ENCODE measurements at places on chromosomes 5 and 9.

DNA sequence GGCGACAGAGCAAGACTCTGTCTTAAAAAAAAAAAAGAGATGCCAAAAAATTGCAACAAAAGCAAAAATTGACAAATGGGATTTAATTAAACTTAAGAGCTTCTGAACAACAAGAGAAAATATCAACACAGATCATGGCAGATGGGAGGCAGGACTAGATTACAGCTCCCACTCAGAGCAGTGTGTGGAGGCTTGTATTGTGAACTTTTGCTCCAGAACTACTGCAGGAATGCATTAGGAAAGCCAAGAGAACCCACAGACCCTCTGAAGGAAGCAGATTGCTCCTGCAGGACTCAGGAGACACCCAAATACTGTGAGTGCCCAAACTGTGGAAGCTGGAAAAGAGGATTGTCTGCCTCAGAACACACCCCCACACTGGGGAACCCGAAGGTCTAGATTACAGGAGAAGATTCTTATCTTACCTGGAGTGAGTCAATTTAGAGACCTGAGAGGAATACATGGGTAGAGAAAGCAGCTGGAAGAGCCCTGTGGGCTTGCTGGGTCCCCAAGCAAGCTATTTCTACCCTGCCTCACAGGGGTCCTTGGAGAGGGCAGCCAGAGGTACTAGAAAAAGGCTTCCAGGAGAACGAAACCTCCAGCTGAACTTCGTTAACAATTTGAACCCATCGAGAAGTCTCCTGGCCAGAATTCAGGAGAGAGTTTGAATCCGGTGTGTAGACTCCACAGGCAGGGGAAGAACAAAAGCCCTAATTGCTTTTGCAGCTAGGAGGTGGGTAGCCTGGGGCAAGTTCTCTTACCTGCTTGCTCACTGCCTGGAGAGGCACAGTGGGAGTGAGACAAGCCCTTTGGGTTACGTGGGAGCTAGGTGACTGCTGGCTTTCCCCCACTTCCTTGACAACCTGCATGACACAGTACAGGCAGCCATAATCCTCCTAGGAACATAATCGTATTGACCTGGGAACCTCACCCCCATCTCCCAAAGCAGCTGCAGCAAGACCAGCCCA is 593.4 kb upstream of the RGMB start:
- no peak for DNase-seq

GRCh38 chr9:96420468-96421219 is 2.5 kb upstream of the ZNF367 start:
- DNase-seq, result no peak

DNA sequence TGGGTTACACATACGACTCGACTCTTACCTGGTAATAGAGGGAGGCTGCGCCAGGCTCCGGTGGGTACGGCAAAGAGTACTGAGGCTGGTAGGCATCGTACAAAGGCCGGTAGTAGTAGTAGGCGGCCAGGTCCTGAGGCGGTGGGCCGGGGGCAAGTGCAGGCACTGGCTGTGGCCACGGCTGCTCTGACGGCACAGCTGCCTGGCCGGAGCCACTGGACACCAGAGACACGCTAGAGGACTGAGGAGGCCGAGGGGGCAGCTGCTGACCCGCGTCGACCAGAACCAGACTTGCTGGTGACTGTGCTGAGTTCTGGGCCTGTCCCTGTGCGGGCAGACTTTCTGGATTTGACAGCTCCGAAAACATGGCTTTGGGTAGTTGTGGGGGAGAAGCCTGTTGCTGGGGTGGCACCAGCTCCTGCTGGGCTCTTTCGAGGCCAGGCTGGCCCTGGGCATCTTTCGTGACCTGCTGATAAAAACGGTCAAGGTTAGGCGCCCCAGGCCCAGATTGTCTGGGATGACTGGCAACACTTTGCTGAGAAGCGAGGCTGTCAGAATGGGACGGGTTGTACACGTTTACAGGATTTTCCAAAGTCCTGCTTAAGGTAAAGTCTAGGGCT is 8.7 kb downstream of the SEC16A start:
- no peak for DNase-seq

DNA sequence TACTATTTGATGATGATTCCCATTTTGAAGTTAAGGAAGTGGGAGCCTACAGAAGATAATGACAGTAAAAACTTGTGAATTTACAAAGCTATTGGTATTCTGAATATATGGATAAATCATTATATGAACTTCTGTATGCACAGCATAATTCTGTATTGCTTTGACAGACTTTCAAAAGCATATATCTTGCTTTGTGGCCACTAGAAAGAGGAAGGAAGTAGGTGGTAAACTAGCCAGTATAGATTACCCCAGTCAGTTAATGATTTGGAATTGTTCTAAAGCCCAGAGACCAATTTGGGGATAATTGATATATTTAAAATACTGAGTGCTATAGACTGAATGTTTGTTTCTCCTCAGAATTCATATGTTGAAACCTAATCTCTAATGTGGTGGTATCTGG is 53.0 kb downstream of the NR2F1 start:
- no peak for DNase-seq

- DNase-seq, result no peak
These were observed 125.8 kb upstream of the CNTLN start for GRCh38 chr9:17009071-17009470.

- DNase-seq, result no peak
These were observed 242.5 kb downstream of the ARRDC3 start for GRCh38 chr5:91140657-91141056.

GRCh38 chr5:59016925-59017324 is 434.1 kb downstream of the RAB3C start:
- DNase-seq, result no peak

DNA sequence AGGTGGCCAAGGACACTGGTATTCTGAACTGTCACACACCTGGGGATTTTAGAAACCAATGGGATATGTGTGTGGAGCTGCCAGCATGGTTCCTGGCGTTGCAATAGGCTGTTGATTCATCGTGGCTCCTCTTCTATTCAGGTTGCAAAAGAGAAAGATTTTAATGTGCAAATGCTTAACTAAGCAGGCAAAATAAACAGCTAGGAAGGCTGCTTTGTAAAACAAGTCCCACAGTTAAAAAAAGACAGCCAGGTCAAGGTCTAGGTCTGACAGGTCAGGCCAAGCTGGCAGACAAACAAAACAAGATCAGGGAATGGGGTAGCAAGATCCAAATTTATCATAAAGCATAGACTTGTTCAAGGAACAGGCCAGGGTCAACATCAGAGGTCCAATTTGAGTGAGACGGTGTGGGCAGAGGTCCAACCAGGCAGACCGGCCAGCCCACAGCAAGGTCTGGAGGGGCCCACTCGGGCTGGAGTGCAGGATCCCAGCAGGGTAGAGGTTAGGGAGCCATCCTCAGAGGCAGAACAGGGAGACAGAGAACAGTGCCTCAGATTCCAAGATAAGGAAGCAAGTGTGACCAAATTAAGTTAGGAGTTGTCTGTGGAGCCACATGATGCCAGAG is 45.6 kb downstream of the SUB1 start:
- DNase-seq, result no peak

GRCh38 chr5:123992641-123993040 is 480.7 kb downstream of the CSNK1G3 start:
- DNase-seq, result no peak

DNA sequence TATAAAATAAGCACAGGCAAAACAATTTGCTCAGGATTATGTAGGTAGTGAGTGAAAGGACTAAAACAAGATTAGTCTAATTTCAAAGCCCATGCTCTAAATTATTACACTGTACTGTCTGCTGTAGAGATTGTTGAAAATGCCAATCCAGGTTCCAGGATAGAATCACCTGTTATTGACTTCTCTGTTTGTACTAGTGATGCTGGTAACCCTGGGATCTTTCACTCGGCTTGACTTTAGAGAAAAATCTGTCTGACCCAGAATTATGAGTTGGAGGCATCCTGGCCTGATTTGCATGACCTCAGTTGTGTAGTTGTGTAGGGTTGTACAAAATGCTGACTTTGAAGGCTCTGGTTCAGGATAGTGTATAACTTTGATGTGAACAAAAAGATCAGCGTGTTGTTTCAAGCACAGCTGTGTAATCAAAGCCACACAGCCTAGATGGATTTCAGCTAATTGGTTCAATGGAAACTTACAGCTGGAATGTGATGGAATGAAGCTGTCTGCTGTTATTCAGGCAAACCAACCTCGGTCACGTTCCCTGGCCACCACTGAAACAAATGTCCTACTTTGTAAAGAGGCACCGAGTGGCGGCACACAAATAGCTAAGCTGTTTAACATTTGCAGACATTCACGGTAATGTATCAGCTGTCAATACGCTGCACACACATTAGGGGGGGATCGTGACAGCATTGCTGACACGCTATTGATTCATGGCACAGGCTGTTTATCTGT is 340.3 kb downstream of the KCTD16 start:
- DNase-seq, result no peak

GRCh38 chr5:116090302-116090701 is 5.5 kb downstream of the COMMD10 start:
- no peak for DNase-seq

DNA sequence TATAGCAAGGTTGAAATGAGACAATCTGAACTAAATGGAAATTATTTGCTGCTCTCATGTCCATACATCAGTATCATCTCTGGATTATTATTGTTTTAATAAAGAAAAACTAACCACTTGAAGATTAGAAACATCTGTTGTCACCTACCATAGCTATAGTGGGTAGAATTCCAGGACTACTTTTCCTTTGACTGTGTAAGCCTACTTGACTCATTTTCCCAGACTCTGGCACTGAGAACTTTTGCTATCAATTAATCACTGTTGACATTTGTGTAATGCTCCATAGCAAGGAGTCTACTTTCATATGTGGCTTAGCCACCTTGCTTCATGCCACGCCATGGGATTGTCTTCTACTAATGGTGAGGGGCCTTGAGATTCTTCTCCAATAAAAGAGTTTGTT is 59.9 kb upstream of the ARRDC3 start:
- no peak for DNase-seq

GRCh38 chr9:128123451-128124080 is 4.0 kb downstream of the PTGES2 start:
- no peak for DNase-seq

GRCh38 chr5:23084815-23085214 is 231.7 kb upstream of the CDH12 start:
- DNase-seq, result no peak

DNA sequence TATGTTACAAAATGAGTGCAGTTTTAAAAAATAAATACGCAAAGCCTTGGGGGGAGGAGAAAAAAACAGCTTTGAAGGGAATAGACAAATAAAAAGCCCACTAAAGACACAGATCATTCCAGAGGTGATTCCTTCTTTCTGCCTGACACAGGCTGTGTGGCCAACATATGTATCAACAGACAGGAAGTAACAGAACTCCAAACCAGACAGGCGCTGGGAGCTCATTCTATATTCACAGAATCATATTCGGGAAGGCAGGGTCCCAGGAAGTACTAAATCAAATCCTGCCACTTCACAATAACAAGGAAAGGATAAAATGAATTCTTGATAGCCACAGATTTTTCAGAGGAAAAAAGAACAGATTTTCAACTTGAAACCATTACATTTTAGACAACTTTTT is 62.1 kb downstream of the SEMA5A start:
- DNase-seq, result no peak

DNA sequence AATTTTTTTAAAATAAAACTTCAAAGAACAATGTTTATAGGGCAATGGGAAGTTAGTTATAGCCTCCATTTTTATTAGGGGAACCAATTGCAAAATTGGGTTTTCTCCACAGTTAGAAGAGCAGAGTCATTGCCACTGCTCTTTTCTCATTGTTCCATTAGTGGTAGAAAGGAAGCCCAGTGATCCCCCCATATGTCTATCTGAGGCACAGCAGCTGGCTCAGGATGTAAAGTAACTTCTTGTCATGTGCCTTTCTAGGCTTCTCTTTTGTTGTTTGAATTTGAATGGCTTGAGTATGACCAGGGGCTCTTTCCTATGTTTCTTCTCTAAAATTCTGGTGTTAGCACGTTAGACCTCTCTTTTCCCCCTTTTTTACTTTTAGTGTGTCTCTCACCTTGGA is 61.2 kb downstream of the UBAP1 start:
- no peak for DNase-seq

Measured in activated CD4-positive, alpha-beta T cell treated with anti-CD3 and anti-CD28 coated beads, Interleukin-2, amount 50 U/mL, for 4 hours (primary cell).